H1 (cell line): ENCODE measurements at places on chromosomes 2 and 18.

DNA sequence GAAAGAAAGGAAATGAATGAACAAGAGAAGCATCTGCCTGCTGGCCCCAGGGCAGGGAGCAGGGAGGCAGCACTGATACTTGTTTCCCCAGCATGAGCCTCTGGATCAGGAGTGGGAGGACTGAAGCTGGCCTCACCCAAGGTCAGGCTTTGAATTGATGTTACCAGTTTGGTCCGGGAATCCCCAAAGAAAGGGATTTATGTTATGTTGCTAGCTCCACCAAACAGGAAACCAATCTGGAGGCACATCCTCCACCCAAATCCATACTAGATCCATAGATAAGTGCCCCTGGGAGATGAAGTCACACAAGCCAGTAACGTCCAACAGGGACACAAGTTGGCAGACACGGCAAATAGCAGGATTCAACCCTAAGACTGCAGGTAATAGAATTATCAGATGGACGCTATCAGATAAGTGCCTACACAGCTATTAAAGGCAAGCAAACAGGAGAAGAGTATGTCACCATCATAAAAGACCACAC is 85.9 kb downstream of the MTCL1 start:
- DNase-seq = no peak

DNA sequence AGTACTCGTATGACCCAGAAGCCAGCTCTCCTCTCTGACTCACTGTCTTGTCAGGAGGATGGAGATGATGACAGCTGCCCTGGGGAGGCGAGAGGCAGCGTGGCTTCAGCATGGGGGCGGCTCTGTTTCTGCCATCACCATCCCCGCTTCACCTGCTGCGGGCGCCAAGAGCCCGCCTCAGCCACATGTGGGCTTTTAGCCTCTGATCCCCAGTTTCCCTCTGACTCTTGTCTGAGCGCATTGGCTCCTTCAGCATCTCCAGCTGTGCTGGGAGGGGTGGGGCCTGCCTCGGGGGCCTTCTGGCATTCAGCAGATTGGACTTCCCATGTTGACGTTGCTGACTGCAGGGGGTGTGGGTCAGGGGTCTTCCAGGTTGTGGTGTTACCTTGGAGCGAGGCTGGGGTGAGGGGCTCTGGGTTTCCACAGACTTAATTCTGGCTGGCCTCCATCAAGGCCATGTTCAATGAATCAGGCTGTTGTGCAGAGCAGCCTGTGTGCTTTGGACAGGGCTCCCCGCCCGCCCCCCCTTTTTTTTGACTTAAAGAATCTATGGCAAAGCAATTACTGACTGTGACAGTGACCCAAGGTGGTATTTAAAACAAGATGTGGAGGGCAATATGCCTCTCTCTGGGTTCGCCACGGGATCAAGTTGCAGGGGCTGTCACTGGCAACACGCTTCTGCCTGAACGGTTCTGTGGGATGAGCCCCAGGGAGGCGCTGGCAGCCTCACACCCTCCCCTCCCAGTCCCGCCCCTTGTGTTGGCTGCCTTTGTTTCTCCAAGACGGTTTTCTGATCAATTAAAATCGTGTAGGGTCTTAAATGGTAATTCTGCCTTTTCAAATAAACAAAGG is 228.3 kb downstream of the LDLRAD4 start:
- no peak for DNase-seq

DNA sequence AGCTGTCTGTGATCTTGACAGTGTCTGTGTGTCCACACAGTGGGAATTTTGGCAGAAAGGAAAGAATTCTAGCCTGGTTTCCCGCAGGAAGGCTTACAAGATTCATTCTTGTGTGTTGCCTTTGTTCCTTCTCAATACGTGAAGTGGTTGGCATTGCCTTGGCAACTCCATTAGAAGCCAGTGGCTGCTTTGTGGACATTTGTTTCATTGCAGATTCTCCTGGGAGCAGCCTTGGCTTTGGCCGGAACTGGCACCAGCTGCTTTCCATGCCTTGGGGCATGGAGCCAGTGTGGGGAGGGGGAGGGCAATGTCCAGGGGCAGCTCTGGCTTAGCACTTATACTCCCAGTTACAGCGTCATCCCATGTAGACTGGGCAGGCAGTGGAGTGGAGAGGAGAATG is 39.4 kb downstream of the KIF5C start:
- no peak for DNase-seq

DNA sequence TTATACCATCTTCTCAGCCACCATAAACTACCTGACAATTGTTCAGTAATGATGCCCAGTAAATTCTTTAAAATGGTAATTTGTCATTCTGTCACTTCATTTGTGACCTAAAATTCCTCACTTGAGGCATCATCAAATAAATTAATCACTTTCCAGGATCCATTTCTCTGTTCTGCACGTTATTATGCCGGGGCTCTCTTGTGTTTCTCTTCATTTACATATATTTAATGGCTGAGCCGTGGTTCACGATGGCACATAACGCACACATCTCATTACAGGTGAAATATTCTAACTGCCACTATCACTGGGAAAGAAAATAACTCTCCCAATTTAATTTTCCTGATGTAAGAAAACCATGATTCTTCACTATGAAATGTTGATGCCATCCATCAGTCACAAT is 529.6 kb downstream of the NR4A2 start:
- DNase-seq = no peak

- DNase-seq = no peak
These were observed 119.9 kb downstream of the COPS8 start for GRCh38 chr2:237205561-237205971.

- no peak for DNase-seq
These were observed 80.3 kb downstream of the SPOPL start for GRCh38 chr2:138581909-138582308.

- peak; percentile 23 for DNase-seq
These were observed 115.1 kb upstream of the GPC1 start for GRCh38 chr2:240320204-240320993.

DNA sequence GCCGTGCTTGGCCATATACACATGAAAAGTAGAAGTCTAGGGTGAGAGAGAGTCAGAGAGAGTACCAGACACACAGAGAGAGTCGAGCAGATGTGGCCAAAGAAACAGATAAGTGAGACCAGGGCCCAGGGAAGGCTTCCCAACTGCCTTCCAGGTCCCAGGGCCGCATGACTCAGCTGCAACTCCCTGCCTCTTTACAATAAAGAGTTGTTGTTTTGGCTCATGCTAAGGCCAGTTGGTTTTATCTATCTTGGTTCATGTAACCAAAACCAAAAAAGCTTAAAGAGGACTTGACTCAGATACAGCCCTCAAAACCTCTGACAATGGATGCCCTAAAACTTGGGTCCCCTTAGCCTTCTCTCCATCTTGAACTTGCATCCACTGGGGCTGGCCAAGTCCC is 36.9 kb downstream of the REEP1 start:
- DNase-seq = no peak
